Eye (tissue), 1 donor: ENCODE measurements at places on chromosomes 7 and 10.

GRCh38 chr7:103712991-103713778, 267.2 kb upstream of the SLC26A5 start:
- no peak for DNase-seq

- DNase-seq, result no peak
These were observed 46.2 kb downstream of the SEC61G start for GRCh38 chr7:54712820-54713219.

GRCh38 chr10:119243967-119244366, 36.6 kb downstream of the GRK5 start:
- DNase-seq, result no peak

- peak; percentile 62 for DNase-seq
These were observed 140.5 kb downstream of the LRRC4 start for GRCh38 chr7:127890726-127891125.

- peak; percentile 50 for DNase-seq
These were observed 421.9 kb upstream of the GALNT17 start for GRCh38 chr7:70710011-70710480.

DNA sequence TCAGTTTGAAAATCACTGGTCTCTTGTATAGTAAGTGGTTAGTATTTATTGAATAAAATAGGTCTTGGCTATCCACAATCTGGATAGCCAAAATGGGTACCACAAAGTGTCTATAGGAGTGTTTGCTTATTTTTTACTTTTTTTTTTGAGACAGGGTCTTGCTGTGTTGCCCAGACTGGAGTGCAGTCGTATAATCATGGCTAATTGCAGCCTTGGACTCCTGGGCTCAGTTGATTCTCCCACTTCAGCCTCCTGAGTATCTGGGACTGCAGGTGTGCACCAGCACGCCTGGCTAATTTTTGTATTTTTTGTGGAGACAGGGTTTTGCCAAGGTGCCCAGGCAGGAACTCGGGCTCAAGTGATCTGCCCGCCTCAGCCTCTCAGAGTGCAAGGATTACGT, 2.8 kb downstream of the RBM33 start:
- no peak for DNase-seq

DNA sequence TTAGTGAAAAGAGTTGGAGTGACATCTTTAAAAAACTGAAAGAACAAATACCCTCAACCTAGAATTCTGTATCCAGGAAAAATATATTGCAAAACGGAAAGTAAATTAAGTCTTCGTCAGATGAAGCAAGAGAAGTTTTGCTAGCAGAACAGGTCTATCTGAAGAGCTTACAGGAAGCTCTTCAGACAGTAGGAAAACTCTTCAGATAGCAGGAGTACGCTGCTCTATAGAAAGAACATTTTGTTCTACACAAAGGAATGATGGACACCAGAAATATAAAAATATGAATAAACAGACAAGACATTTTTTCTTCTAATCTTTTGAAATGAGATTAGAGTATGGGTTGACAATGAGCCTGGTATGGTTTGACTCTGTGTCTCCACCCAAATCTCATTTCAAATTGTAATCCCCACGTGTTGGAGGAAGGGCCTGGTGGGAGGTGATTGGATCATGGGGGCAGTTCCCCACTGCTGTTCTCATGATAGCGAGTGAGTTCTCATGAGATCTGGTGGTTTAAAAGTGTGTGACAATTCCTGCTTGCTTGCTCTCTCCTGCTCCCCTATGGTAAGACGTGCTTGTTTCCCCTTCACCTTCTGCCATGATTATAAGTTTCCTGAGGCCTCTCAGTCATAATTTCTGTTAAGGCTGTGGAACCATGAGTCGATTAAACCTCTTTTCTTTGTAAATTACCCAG, 567.3 kb downstream of the AUTS2 start:
- DNase-seq, result no peak

GRCh38 chr7:121741896-121742295, 131.1 kb upstream of the PTPRZ1 start:
- no peak for DNase-seq

GRCh38 chr7:134482858-134483257, 24.0 kb upstream of the AKR1B1 start:
- no peak for DNase-seq
